ENCODE measurements at places on chromosomes 16 and 17. TPM values are rescaled to one million over a fixed set of nuclear protein-coding genes. Genes with fewer than 3 reads are reported as not detected.

The HSD17B1 gene
- polyA plus RNA-seq: 3.3 TPM

The TAOK2 gene
- polyA plus RNA-seq: 36.0 TPM

The VAT1L gene
- polyA plus RNA-seq: 0.79 TPM

The CTRB2 gene
- 0.23 TPM for polyA plus RNA-seq

The TLCD3B gene
- polyA plus RNA-seq: 1.6 TPM

GRCh38 chr16:27993587-27993986, 69.9 kb downstream of the GSG1L start:
- no peak for DNase-seq

DNA sequence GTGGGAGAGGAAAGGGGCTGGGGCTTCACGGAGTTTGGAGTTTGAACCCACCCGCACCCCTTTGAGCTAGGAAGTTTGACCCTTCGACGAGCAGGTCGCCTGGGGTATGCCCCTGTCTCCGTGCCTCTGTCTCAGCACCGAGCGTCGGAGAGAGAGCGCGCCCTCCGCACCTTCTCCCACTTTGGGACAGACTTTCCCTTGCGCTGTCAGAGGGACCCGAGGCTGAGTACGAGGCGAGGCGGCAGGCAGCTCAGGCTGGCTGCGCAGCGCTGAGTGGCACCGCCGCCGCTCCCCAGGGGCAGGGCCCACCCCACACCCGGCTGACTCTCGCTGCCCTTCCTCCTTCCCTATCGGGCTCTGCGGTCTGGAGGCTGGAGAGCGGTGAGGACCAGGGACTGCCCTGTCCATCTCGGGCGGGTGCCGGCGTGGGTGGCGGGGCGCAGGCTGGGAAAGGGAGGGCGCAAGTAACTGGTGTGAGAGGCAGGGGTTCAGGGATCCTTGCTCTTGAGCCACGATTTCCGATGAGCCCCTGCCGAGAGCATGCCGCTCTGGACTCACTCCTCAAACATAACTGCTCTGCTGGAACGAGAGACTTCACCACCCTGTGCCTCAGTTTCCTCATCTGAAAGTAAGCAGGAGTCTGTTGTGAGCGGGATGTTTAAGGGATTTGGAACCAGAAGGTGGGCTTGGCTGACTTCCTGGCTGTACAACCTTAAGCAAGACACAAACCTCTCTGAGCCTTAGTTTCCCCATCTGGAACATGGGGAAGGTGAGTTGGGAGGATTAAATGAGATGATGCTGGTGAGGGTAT, 981 bp downstream of the BEAN1 start:
- DNase-seq: no peak

DNA sequence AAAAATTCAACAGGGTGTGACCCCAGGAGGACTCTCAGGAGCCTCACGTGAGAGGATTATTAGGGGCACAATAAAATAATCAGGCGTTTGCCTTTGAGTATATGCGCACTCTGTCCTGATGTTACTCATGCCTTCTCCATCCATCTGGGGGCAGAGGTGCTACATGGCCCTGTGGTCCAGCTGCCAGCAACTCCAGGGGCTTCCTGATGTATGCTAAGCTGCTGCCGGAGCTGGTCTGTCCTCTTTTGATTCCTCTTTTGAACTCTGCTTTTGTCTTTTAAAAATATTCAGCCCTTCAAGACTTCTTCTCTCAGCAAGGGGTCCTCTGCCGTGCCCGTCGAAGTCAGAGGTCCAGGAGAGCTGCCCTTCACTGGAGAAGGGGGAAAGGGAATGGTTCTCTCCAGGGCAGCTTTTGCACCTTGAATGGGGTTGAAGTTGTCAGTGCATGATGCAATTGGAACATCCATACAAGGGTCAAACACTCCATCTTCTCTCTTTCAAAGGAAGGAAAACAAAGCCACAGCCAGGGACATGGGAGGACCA, 431.4 kb downstream of the SHISA9 start:
- DNase-seq: no peak

DNA sequence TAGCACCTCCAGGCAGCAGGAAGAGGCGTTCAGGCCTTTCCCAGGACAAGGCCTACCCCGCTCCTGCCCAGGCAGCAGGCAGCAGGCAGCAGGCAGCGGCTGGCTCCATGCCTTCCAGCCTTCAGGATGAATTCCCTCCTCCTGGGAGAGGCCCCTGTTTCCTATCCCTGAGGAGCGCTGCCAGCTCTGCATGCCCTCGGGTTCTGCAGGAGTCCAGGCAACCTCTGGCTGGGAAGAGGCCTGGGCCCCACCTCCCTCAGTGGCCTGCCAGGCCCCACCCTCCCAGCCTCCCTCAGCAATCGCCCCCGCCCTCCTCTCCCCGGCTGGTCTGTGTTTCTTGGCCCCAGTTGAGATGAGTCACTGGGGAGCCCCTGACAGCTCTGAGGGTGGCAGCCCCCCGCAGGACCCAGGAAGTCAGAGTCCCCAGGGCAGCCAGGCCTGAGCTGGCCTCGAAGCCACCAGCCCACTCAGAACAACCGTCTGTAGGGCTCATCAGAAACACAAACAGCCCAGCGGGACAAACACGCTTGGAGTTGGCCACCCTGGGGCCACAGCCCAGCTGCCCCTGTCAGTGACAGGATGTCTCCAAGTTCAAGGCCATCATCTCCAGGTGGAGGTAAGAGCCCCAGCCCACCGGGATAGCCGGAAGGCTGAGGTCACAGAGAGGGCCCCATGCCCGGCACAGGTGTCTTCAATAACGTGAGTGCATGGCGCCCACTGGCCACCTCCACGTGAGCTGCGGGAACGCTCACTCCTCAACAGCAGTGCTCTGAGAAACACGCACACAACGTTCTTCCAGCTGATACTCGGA, 39.5 kb upstream of the CIBAR2 start:
- no peak for DNase-seq

GRCh38 chr16:35411156-35411555, 1951.7 kb downstream of the TP53TG3F start:
- no peak for DNase-seq
